ENCODE measurements at places on chromosomes 11 and 22. TPM values are rescaled to one million over a fixed set of nuclear protein-coding genes. Genes with fewer than 3 reads are reported as not detected.

The ZNF214 gene
- total RNA-seq = 2.8 TPM

The PLAAT2 gene
- not detected for total RNA-seq

The MRGPRX3 gene
- total RNA-seq = not detected

The TPCN2 gene
- 8.0 TPM for total RNA-seq

The APOC3 gene
- total RNA-seq = not detected

The IGSF22 gene
- total RNA-seq = not detected

All from smooth muscle cell of the umbilical artery (primary cell).